ENCODE measurements at places on chromosomes 7 and 10.
A peak's percentile ranks its signal among the peaks of the same experiment; 100 is the strongest.

DNA sequence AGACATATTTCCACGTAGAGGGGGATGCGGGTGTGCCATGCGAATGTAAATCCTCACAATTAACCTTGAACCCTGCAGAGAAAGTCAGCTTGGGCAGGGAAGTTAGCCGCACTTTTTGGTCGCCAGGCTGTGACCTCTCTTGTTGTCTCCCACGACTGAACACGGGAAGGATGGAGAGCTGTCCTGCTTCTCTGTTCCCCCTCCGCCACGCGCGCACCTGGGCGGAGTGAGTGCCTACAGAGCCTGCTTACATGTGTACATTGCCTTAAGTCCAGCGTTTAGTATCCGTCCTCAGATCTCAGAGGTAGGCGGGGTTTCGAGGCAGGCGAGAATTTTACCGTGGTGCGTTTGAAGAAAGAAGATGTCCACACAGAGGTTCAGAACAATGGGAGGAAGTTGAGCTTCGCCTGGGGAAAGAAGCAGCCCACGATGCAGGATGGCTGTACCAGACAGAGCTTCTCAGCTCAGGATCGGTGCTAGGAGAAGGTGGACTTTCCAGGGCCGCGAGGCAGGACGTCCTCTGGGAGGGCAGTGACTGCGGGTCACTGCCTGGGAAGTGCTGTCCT, 482 bp upstream of the ERCC6 start:
- no peak for DNase-seq

DNA sequence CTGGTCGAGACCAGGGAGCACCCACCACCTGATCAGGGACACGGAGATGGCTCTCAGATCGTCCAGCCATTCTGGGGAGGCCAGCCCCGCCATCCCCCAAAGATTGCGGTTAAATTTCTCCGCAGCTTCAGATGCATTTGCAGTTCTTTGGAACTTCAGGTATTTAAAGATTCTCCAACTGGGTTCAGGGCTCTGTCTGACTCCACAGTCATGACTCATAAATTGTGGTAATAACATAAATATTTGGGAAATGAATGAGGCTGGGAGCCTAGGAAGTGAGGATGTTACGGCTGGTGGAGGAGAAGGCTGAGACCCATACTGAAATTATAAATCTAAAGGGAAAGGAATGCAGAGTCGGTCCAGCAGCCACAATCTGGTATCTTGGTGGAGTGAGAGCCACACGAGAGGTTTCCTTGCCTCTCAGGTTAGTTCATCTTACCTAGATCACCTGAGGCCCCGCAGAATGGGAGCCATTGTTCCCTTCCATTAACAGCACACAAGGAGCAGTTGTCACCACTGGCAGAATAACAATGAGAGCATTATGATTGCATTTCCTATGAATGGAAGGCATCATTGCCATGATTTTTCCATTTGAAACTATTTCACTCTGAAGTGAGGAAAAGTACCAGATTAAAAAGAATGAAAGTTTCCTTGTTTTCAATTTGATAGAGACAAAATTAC, 26.7 kb upstream of the DNAJB6 start:
- DNase-seq: peak; percentile 93

GRCh38 chr7:92645114-92646061, 55.2 kb upstream of the FAM133B start:
- DNase-seq: no peak

GRCh38 chr10:48894911-48895802, 44.5 kb downstream of the LRRC18 start:
- DNase-seq: no peak

DNA sequence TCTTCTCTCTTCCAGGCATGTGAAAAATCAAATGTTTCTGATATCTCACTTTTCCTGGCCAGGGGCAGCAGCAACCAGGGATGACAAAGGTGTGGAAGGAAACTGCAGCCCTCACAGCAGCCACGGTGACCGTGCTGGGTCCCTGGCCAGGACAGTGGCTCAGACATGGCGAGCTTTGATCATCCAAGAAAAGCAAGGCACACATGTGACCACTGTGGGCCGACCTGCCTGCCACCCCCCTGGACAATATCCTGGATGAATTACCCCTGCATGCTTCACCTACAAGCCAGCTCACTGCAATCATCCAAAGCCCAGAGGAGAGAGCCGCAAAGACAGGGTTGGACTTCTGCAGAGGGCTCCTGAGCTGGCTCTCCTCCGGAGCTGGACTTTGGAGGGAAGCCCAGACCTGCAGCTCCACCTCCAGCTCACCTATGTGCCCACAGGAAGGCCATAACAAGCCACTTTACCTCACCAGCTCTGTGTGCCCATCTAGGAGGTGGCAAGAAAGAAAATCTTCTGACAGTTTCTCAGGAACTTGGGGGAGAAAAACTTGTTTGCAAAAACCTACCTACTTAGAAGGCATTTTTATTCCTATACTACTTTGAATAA, 2.7 kb downstream of the CHST15 start:
- DNase-seq: no peak

DNA sequence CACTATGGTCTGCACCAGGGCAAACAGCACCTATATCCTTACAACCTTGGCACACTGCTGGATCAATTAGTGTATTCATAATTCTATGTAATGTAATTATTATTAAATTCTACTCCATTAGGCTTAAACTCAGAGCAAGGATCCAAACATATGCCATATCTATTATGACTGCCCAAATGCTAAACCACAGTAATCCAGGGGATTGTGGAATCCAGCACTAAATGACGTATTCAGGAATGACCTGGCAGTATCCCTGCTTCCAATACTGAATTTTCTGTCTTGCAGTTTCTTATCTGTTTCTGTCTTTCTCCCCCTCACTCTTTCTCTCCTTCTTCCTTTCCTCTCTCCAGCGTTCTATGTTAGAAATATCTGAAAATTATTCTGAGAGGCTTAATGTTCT, 16.5 kb upstream of the UBE2D1 start:
- peak; percentile 9 for DNase-seq

DNA sequence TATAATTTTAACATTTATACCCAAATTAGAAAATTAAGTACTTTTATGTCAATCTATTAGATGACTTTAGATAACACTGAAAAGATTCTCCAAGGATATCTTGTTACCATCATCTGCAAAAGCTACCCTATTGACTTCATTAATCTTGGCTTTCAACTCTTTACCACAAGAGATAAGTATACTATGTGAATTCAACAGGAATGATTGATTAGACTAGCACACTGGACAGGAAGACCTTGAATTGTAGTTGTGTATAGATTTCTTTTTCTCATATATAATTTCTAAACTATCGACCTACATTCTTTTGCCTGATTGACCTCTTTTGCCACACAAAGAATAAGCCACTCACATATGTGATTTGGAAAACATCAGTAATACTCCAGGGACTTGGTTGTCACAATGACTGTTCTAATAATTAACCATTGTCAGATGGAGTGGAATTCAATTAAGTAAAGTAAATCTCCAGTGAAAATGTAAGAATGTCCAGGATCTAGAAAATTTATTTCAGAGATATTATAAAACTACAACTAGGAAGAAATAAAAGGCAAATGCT, 1132.0 kb downstream of the SORCS1 start:
- DNase-seq: no peak

- DNase-seq: peak; percentile 55
These were observed 88.5 kb downstream of the AVL9 start for GRCh38 chr7:32583791-32584190.

DNA sequence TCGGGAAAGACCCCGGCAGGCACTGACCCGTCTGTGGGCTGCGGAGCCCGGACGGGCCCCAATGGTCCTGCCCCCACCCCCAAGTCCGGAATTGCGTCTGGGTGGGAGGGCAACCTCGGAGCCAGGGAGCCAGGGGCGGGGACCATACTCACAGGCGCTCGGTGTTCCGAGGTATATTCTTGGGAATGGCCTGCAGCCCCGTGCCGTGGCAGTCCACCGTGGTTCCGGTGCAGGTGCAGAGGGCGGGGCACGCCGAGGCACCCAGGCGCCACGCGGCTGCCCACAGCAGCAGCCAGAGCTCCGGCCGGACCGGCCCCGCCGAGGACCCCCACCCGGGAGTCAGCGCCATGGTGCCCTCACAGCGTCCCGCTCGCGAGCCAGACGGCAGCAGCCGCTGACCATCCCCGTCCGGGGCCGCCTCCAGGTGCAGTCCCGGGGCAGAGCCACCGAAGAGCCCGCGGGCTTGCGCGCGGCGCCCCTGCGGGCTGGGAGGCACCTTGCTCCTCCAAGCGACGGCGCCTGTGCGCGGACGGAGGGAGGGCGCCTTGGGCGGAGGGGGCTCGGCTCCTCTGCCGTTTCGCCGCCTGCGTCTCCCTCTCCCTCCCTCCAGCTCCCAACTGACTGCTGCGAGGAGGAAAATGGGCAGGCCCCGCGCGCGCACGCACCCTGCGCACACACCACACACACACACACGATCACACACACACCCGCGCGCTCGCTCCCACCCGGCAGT, at the start of gene SLIT1:
Gene SLIT1 (minus strand): TSS at position 634 of the 733 bp plus-strand sequence. CDS start 285 bp downstream, at position 349.
- DNase-seq: no peak

- no peak for DNase-seq
These were observed 391.8 kb downstream of the CALN1 start for GRCh38 chr7:72020311-72020710.

DNA sequence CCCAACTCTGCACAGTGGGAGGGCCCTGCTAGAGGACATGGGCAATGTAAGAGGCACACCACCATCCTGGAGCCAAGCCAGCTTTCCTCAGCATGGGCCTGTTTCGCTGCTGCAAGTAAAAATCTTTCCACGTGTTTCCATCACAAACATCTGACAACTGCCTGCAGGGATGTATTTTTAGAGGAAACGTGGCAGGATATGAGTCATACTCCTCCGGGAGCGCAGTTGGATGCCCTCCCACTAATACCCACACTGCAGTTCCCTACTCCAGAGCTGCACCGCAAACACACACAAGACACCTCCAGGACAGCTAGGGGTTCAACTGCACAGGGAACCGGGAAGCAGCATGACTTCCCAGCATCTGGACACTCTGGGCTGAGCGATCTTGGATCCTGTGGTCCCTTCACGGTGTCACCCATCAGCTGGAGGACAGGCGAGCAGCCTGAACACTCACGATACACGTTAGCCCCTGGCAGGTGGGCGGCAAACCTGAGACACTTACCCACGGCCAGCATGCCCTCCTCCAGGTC, 26.1 kb downstream of the PLAC9 start:
- DNase-seq: peak; percentile 99

Data from astrocyte of the cerebellum (primary cell).